KG1 (cell line): ENCODE measurements at places on chromosomes 2 and 18.
A peak's percentile ranks its signal among the peaks of the same experiment; 100 is the strongest.

- no peak for DNase-seq
Measured at GRCh38 chr2:148106331-148106730, 85.4 kb downstream of the MBD5 start.

- no peak for DNase-seq
Measured at GRCh38 chr18:8468921-8469335, 140.3 kb upstream of the RAB12 start.

- DNase-seq = no peak
Measured at GRCh38 chr2:10336283-10336682, 33.6 kb downstream of the HPCAL1 start.

DNA sequence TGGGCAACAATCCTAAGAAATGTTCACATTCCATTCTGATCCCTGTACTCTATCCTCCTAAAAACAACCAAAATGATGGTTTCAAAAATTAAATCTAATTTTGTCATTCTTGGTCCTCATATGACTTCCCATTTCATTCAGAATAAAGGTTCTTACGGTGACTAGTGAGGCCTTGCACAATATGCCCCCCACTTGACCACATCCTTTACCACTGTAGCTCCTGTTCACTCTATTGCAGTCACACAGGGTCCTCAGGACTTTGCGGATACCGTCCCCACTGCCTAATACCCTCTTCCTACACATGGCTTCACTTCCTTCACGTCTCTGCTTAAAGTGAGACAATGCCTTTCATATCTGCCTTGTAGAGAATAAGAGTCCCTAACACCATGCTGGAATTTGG, 1058.7 kb upstream of the KLHL29 start:
- no peak for DNase-seq

DNA sequence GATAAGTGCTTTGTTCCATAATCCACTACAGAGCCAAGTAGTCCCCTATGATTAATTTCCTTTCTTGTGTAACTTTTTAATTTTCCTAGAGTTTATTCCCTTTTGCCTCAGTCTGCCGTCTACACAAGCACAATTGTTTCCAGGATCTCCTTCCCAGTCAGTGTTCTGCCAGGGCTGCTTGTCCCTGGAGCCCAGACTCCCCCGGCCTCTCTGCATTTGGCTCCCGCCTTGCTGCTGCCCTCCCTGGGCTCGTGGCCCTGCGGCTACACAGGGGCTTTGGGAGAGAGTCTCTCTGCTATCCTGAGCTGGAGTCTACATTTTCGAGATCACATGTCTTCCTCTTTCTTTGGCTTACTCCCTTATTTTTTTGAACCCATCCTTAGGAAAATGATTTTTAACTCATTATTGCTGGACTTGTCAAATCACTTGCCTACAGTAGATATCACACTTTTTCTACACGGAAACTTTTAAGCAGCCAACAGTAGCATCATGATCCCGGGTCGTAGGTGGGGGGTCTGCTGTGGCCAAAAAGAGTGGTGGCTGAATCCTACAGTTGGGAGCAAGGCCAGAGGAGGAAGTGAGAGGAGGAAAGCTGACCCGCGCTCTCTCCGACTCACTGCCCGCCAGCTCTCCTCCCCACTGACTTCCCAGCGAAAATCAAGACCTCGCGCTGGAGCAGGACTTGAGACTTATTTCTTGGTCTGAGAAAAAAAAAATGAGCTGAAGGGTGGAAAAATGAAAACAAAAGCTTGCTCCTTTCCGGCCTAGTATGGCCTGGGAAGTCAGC, 9.4 kb downstream of the FBLN7 start:
- DNase-seq = no peak

GRCh38 chr2:118905206-118905605, 36.8 kb upstream of the MARCO start:
- DNase-seq = no peak

DNA sequence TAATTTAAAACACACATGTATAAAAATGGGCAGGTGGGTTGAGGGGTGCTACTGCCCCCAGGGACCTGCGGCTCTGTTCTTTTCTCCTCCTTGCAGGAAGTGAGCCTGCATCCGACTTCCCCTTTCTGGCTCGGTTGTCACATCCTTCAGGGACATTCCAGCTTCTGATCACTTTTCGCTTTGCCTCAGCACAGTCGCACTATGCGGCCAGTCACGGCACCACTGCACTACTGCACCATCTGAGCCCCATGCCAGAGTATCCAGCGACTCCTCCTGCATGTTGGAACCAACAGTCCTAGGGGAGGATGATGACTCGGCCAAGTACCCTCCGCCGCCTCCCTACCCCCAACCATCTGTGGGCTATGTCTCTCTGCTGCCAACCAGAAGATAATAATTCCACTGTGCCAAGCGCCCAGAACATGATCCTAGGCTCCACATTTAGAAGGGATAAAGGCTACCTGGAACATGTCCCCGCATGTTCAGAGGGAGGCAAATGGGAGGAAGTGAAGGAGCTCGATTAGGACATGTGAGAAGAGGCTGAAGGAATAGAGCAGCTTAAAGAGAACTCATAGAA, 17.6 kb downstream of the CDC42EP3 start:
- no peak for DNase-seq

DNA sequence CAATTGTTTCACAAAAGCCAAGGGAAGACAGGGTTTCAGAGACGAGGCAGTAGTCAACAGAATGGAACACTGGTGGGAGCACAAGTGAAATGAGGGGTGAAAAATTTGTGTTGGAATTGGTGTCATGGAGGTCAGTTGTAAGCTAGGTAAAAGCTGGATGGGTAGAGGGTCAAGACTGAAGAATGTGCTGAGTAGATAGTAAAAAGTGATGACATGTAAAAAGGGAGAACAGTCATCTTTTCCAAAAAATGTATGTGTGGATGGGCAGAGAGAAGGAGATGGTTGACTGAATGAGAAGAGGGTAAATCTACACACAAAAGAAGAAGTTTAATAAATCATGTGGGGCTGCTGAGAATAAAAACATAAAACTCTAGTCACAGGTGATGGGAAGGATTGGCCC, 92.7 kb upstream of the COL3A1 start:
- no peak for DNase-seq

GRCh38 chr18:78992041-78993011, 12.7 kb downstream of the SALL3 start:
- DNase-seq = no peak

- DNase-seq = no peak
Measured at GRCh38 chr2:28362991-28363521, 29.6 kb upstream of the FOSL2 start.

GRCh38 chr2:176647325-176648165, 378.3 kb downstream of the MTX2 start:
- DNase-seq = no peak

GRCh38 chr18:61743775-61744531, 148.9 kb downstream of the RNF152 start:
- no peak for DNase-seq

- no peak for DNase-seq
Measured at GRCh38 chr2:1747065-1747941, 3.0 kb upstream of the PXDN start.

- DNase-seq = no peak
Measured at GRCh38 chr2:150675807-150676206, 188.3 kb upstream of the RND3 start.

DNA sequence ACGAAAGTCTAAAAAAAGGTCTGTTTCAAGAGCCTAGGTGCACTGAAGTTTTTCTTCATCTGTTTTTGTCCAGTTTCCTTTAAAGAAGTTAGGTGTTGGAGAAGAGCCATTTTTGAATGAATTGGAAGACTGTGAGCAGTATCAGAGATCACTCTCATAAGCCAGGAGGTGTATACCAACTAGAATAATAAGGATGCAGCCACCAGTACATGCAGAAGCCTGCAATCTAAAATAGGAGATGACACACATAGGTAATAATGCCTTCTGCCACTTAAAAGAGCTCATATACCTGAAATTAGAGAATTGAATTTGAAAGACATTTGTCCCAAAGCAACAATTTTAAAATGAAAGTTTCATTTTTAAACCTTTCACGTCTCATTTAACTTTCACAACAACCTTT, 81.7 kb downstream of the RBMS1 start:
- no peak for DNase-seq

DNA sequence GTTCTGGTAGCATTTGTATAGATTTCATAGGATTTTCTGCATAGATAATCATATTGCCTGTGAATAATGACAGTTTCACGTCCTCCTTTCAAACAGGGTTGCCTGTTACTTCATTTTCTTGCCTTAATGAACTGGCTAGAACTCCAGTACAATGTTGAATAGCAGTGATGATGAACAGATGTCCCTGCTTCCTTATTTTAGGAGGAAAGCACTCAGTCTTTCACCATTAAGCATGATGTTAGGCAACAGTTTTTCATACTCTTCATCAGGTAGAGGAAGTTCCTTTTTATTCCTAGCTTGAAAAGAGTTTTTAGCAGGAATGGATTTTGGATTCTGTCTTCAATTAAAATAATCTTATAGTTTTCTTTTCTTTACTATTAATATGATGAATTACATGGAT, 39.7 kb downstream of the C2orf76 start:
- DNase-seq = no peak

- no peak for DNase-seq
Measured at GRCh38 chr2:122003196-122003940, 247.9 kb downstream of the TSN start.

- DNase-seq = no peak
Measured at GRCh38 chr2:236365258-236366048, 101.2 kb upstream of the ASB18 start.

- no peak for DNase-seq
Measured at GRCh38 chr2:12658310-12658945, 58.3 kb upstream of the TRIB2 start.

GRCh38 chr2:98118161-98118560, 31.2 kb downstream of the VWA3B start:
- no peak for DNase-seq

DNA sequence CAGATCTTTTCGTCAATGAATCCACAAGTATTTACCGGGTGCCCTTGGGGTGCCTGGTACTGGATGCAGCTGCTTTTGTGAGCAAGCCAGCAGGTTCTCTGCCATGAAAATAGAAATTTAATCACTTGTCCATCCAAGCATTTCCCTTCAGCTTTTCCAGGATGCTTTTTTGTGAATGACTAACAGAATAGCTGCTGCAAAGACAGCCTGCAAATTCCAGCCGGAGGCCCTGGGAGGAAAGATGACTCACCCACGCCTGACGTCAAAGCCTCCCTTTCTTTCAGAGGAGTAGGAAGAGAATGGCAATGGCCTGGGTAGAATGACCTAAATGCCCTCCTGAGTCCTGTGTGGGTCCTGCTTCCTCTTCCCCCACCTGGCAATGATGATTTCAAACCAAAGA, 111.9 kb downstream of the AP1S3 start:
- no peak for DNase-seq

DNA sequence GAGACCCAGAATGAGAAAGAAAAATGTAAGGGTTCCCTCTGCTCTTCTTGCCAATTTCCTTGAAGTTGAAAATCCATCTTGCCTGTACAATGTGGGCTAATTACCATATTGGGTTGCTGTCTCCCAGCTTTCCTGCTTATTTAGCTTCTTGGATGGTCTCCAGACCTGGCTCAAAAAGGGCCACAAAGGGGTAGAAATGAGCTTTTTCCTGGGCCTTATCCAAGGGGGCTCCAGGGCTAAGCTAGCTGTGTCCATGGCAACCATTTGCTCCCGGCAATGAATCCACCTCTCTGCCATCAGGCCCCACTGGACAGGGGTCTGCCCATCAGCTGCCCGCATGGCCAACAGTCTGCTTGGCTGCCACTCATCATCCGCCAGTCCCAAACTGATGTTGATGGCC, 85.0 kb downstream of the BOD1L2 start:
- no peak for DNase-seq

GRCh38 chr2:171136024-171136423, 24.7 kb downstream of the TLK1 start:
- DNase-seq = no peak

GRCh38 chr18:8732442-8733360, 27.3 kb downstream of the MTCL1 start:
- no peak for DNase-seq

- no peak for DNase-seq
Measured at GRCh38 chr18:23824669-23825068, 135.4 kb downstream of the LAMA3 start.

DNA sequence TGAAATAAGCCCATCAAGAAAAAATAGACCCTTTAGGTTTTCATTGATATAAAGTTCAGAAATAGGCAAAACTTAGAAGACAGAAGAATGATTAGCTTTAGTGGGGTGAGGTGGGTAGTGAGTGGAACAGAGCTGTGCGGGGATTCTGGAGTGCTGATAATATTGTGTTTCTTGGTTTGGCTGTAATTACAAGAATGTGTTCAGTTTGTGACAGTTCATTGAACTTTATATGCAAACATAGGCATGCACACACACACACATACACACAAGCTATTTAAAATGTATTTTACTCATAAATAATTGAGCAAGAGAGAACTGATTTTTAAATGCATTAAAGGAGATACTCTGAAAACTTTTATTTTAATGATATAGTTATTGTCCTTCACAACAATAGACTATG, 17.1 kb downstream of the ARHGAP15 start:
- no peak for DNase-seq

- no peak for DNase-seq
Measured at GRCh38 chr2:40721595-40721994, 269.7 kb upstream of the SLC8A1 start.

- no peak for DNase-seq
Measured at GRCh38 chr2:14120376-14120775, 512.1 kb upstream of the LRATD1 start.

DNA sequence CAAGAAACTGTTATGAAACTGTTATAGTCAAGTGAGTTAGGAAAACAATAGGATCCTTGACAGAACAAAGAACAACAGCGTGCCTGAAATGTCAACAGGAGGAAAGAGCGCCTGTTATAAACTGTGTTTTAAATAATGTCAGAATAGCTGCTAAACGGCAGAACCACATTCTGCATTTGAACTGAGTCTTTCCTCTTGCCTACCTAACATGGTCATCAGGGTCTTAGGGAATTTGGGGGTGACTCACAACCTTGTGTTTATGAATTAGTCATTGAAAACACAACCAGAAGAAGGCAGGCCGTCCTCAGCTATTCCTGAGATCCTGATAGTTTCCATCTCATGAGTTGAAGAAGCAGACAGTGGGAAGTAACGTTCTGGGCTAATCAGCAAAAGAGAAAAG, 222.0 kb upstream of the FN1 start:
- no peak for DNase-seq

GRCh38 chr2:146927080-146927711, 917.6 kb upstream of the ACVR2A start:
- DNase-seq = no peak

- no peak for DNase-seq
Measured at GRCh38 chr2:112879491-112880041, 31.4 kb upstream of the IL37 start.

- DNase-seq = no peak
Measured at GRCh38 chr2:191100216-191100615, 50.6 kb downstream of the STAT4 start.

DNA sequence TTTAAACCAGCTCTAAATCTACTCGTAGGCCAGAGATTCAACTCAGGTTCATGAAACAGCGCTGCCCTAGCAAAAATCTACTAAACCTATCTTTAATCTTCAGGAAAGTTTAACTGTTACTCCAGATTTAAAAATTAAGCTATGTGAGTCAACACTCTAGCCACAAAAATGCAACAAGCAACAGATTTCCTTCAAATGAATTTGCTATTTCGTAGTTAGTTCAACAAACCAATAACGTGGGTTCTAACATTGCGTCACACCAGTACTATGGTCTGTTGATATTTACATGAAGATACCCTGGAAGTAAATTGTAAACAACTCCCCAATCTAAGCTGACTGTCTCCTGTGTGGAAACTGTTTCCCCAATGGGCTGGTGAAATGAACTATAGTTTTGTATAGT, 71.2 kb downstream of the FIGN start:
- no peak for DNase-seq

- peak; percentile 15 for DNase-seq
Measured at GRCh38 chr18:63848159-63848558, 39.3 kb upstream of the SERPINB2 start.

GRCh38 chr2:80258793-80259192, 45.8 kb downstream of the LRRTM1 start:
- DNase-seq = no peak
